ENCODE measurements at places on chromosomes 1 and 21.

GRCh38 chr1:116808200-116808847, 54.1 kb downstream of the CD2 start:
- no peak for DNase-seq

- no peak for DNase-seq
Measured at GRCh38 chr1:212562771-212563170, 45.8 kb upstream of the ATF3 start.

- no peak for DNase-seq
Measured at GRCh38 chr1:44632598-44632997, 41.7 kb downstream of the TMEM53 start.

DNA sequence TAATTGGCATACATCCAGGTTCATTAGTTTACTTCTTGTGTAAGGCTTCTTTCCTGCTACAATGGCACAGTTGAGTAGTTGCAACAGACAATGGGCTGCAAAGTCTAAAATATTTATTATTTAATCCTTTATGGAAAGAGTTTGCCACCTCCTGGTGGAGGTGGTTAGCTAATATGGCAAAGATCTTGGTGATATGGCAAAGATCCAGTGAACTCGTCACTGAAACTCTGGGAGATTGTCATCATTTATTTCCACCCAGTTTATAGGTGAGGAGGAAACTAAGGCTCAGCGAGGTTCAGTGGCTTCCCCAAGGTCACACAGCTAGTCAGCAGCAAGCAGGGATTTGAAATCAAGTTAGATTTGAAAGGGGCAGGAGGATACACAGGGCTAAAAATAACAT, 16.1 kb upstream of the IFFO2 start:
- DNase-seq, result no peak

- DNase-seq, result no peak
Measured at GRCh38 chr1:107526524-107527198, 385.8 kb downstream of the NTNG1 start.

DNA sequence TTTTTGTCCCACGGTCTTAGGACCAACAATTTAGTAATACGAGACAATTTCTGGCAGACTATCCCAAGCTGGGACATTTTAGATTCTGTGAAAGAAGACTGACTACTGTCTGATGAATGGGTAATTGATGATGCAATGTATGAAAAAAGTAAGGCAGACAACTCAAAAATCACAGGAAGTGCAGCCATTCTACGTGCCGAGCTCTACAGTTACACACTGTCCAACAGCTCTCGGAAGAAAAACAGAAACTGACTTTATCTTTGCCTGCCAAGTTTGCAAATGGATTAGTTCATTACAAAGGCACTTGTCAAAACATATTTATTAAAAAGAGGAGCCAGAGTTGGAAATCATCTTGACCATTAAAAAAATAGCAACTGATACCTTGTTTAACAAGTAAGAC, 31.3 kb downstream of the ZBTB8B start:
- no peak for DNase-seq

- DNase-seq, result no peak
Measured at GRCh38 chr1:204426971-204427701, 15.5 kb upstream of the PPP1R15B start.

DNA sequence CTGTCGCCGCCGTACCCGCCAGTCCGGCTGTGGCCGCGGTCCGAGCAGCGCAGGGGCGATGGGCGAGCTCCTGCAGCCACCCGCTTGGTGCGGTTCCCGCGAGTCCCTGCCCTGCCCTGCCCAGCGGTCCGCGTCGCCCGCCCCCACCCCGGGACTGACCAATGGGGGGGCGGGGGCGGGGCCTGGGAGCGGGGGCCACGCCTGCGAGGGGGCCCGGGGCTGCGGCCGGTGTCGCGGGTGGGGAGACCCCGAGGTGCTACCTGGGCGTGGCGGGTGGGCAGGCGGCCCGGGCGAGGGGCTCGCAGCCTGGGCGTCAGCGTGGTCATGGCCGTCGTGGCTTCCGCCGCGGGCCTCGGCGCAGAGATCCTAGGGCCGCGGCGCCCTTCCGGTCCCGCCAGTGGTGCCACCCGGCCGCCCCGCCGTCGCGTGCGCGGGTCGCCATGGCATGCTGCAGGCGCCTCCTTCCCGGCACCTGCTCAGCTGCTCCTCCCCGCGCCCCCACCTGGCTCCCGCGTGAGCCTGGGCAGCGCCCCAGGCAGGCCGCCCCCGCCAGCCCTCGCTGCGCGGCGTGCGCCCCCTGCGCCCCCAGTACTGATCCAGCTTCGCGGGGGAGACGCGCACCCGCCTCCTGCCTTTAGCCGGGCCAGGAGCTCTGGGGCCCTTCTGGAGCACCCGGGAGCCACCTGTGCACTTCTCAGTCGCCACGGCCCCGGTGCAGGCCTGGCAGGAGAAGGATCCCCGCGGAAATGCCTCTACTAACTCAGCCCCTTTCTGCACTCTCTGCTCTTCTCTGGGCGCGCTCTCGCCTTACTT, at the start of gene BMP8B:
Gene BMP8B, minus strand, starts transcription at position 108 of the 813 bp plus-strand sequence. CDS start 380 bp downstream, outside the sequence.
- no peak for DNase-seq

GRCh38 chr1:245370905-245371581, 216.3 kb downstream of the KIF26B start:
- no peak for DNase-seq

GRCh38 chr21:18617291-18617690, 213.7 kb upstream of the TMPRSS15 start:
- DNase-seq, result no peak

GRCh38 chr1:165852871-165853270, 25.5 kb downstream of the UCK2 start:
- no peak for DNase-seq

DNA sequence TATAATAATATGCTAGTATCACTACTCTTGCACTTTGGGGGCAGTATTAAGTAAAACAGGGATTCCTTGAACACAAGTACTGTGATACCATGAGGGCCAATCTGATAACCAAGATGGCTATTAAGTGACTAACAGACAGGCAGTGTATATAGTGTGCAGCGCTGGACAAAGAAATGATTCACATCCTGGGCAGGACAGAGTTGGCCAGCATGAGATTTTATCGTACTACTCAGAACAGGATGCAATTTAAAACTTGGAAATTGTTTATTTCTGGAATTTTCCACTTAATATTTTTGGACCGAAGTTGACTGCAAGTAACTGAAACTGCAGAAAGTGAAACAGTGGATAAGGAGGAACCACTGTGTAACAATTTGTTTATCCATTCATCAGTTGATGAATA, 74.6 kb downstream of the DNTTIP2 start:
- no peak for DNase-seq

DNA sequence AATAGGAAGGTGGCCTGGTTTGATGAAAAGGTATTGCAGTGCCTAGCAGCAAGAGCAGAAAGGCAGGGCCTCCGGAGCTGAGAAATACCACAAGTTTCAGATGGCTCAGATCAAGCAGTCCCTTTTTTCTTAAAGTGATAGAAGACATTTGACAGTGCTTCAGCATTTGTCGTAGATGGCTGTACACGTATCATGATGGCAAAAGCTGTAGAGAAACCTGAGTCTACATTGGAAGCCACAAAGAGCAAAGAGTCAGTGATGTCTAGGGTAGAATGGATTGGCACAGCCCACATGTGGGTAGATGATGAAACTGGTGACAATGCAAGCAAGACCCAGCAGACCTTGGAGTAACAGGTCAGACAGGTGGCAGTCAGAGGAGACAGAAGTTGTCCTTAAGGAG, 101.3 kb upstream of the ARTN start:
- DNase-seq, result no peak

GRCh38 chr1:231319080-231319479, 18.6 kb downstream of the EXOC8 start:
- no peak for DNase-seq

DNA sequence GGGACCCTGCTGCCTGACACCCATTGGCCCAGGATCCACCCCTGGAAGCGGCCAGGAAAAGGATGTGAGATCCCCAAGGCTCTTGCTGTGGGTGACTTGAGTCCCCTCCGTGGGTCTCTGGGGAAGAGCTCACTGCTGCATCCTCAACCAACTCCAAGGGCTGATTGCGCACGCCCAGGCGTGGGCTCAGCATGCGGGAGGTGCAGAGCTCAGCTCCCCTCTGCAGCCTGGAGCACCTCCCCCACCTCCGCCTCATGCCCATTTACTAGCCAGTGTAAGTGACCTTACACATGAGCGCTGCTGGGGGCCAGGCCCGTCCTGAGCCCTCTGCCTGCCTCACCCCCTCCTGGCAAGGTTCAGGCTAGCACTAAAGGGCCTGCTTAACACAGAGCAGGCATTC, 138.4 kb upstream of the VAMP3 start:
- no peak for DNase-seq

DNA sequence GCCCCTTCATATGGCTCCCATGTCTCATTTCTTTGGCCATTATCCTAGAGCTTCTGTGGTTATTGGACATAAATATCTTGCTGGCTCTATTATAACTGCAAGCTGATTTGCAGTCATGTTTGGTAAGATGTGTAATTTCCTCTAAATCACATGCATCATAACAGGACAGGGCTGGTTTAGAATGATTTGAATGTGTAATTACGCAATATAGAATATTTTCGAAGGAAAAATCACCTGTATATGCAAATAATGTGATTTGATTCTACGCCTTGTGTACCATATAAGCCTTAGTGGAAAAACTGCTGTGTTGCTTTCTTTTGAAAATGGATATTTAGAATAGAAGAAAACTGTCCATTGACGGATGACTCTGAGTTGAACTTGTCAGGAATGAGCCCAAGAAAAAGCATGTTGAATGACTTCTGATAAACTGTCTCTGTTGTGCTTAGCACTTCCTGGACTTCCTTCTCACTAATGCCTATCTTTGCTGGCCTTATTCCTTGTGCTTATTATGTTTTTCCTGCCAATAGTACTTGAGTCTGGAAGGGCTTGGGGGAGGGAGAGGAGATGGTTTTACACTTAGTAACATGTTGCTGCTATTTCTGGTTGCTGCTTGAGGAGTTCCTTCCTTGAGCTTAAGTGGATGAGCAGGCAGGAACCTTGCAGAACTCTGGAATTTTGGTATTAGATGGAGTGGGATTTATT, 6.5 kb downstream of the CACHD1 start:
- no peak for DNase-seq

DNA sequence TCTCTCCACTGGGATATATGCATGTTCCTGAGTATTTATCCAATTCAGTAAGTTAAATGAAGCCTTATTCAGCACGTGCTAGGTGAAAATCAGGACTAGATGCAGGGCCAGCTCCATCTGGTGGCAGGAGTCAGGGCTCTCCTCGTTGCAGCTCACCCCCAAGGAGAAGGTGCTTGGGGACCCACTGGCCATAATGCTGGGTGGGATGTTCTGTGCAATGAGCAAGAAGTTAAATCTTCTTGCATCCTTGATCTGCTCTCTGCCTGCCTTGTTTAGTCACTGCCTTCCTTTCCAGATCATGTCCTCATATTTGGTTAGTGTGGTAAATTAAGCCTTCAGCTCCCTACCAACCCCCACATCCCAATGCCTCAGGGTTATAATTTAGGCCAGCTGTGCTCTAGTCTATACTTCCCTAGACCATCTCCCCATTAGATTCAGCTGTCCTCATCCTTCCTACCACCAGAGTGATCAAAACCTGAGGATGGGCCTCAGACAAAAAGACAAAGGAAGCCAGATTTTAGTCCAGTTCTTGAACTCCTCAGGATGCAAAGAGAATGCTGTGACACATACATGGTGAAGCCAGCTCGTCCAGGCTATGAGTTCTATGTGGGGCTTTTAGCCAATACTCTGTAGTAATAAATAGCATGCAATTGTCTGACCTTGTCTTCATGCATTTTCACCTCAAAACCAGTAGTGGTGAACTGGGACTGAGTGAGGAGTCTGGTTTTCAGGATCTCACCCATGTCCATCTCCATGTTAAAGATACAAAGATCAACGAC, 55.9 kb downstream of the SEC16B start:
- no peak for DNase-seq

DNA sequence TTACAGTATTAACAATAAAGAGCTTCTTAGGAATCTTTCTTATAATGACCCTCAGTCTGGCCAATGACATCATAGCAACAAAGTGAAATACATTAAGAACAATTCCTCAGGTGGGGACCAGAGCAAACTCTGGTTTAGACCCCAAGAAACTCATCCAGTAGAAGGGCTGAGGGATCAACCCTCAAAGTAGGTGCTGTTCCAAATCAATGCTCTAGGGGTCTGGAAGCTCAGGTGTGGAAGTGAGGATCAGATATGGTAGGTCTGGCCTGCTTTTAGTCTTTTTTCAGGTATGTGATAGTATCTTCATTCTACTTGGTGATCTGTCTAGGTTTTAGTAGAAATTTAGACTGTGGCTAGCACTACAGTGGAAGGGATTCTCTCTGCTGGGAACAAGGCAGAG, 291.7 kb downstream of the PDE4B start:
- DNase-seq, result no peak
